GDM1 (cell line): ENCODE measurements at places on chromosomes 3 and 15.

- DNase-seq = no peak
Measured at GRCh38 chr3:58173029-58173668, 37.6 kb downstream of the DNASE1L3 start.

DNA sequence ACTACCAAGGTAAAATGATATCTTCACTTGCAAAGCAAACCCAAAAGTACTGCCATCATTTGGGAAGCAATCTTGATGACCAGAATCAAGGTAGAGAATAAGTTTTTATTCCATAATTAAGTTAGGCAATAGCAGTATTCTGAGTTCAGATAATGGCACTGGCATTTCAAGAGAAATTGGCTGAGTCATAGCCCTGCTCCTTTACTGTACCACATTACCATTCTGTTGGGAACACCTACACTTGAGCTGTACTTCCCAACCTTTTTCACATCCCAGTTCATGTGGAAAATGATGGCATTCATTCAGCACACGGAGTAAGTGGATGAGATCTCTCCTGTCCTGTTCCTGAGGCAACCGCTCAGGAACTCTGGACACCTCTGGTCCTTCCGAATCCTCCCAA, 311.6 kb upstream of the TPRG1 start:
- DNase-seq = no peak

GRCh38 chr15:56950979-56951378, 32.5 kb downstream of the TCF12 start:
- no peak for DNase-seq

- DNase-seq = no peak
Measured at GRCh38 chr3:188581792-188582191, 427.8 kb downstream of the LPP start.

DNA sequence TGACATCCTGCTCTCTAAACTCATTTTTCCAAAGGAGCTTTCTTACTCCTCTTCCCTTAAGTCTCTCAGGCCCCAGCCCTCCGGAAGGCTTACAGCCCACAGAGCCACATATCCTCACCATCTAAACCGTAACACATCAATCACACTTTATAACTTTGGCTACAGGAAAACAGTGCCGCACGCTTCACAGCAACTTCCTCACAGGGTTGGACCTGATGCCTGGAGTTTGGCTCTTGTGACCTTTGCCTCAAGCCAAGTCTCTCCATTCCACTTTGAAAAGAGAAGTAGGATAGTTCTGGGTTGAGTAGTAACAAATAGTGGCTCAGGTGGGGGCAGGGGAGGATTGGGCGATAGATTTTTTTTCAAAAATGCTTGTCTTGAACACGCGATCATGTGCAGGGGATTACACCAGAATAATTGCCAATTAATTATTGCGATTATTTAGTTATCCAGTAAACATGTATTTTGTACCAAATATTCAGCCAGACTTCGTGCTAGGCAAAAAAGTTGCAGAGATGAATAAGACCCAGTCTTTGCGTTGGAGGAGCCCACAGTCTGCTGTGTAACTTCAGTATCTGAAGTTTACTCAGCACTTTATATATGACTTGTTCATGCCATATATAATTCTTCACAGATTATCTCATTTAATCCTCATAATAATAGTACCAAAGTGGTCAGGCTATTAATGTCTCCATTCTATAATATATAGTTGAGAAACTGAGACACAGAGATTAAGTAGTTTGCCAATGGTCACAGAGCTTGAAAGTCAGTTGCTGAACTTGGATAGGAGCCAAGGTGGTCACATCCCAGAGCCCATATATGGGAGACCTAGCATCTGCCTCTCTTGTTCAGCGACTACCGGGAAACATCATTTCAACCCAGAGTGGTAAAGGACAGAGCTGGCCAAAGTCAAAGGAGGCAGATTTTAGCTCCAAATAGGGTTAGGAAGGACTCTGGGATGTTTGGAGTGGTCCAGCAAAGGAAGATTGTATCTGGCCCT, 2.4 kb upstream of the ETV5 start:
- peak; percentile 75 for DNase-seq

DNA sequence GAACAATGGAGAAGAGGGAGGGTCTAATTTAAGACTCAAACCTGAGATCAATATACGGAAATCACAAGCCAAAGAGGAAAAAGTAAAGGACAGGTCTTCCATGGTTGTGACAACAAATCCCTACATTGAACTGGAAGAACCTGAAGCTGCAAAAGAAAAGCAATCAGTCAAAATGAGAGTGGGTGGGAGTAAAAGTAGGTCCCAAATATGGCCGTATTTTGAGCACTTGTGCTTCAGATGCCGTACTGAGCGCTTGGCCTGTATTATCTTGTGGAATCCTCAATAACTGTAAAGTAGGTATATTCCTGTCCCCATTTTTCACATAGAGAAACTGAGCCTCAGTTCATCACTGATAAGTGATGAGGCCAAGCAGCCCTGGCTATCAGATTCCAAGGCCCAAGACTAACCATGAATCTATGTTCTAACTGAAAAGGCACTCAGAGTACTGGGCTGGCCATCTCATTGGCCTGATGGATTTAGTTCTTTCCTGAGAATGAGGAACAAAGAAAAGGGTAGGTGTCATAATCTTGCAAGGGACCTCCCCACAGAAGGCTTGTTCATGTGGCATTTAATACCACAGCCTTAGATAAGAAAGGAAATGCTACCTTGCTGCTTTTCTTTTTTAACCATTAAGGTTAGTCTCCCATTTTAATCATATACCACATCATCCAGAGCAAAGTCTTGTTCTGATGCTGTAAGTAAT, 52.5 kb downstream of the LRRN1 start:
- no peak for DNase-seq

- DNase-seq = no peak
Measured at GRCh38 chr15:92886042-92886537, 14.0 kb upstream of the CHD2 start.

GRCh38 chr3:197003461-197004385, 25.9 kb downstream of the MELTF start:
- DNase-seq = no peak

GRCh38 chr3:3365716-3366115, 186.2 kb upstream of the CRBN start:
- DNase-seq = no peak

DNA sequence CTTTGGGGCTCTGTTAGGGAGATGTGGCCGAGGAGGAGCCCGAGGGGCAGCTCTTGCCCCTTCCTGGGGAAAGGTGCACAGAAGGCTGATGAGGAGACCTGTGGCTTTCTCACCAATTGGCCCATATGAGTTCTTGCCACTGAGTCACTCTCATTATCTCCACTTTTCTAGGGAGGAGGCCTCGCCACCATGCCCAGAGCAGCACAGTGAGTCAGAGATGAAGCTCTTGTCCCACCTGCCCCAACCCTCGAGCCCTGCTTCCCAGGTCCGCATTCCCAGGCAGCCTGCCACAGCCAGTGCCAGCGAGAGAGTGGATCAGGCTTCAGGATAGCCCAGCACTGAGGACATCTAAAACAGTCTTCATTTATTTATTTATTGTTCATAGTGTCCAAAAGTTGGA, 53.5 kb downstream of the AMOTL2 start:
- no peak for DNase-seq

DNA sequence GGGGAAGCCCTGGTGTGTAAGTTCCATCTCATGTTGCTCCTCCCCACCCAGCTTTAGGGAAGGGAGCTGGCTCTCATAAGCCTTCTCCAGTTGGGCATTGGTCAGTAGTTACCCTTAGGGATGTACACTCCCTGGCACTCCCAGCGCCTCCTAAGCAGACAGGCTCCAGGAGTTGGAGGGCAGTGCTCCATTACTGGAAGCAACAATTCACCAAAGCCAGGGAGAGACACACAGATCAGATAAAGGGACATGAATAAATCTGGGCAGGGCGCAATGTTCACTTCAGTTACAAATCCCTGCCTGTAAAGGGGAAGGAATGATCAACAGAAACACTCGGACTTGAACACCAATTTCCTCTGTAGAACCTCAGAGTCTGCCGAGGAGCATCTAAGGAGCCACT, 169.1 kb upstream of the CTNNB1 start:
- DNase-seq = no peak

DNA sequence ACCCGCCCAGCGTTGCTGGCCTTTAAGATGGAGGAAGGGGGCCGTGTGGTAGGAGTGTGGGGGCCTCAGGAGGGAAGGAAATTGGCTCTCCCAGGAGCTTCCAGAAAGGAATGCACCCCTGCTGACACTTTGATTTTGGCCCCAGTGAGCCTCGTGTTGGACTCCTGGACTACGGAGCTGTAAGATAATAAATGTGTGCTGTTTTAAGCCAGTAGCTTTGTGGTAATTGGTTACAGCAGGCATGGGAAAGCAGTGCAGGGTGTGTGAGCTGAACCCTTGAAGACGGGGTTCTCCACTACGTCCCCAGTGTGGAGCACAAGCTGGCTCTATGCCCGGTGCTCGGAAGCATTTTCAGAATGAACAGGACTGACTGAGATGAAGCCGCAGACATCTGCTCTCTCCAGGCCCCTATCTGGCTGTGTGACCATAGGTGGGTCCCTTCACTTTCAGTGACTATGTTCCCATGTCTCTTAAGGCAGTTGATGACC, 22.9 kb upstream of the CGNL1 start:
- no peak for DNase-seq

GRCh38 chr3:45618081-45618509, 23.5 kb downstream of the LIMD1 start:
- no peak for DNase-seq

GRCh38 chr3:197393711-197394110, 95.3 kb upstream of the DLG1 start:
- DNase-seq = no peak

GRCh38 chr3:5606884-5607472, 419.5 kb downstream of the EDEM1 start:
- DNase-seq = no peak

DNA sequence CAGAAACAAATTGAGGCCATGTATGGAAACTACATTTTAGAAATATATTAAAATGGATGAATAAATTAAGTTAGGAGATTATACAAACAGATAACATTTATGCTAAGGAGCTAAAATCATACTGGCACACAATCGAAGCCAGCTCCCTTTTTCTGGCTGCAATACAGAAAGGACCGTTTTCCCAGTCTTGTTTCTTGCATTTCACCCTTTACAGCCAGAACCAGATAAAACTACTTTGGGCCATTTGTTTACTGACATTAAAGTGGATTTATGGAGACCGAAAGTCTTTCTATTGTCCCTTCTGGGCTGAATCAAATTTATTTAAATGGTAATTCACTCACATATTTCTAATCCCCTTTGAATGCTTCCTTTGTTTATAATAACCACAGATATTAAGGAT, 50.1 kb upstream of the CNTN3 start:
- DNase-seq = no peak

DNA sequence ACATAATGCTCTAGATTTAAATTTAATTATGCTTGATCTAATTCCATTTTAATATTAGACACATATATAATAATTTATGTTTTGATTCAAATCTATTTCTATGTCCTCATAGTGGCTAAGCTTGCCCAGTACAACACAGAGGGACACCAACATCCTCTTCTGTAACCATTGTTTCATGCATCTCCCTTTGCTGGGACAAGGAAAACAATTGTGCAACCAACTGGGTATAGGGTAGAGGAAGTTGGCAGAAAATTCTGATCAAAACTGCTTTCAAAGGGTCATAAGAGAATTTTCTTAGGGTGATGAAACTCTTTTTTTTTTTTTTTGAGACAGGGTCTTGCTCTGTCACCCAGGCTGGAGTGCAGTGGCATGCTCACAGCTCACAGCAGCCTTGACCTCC, 121.4 kb upstream of the SGO1 start:
- DNase-seq = no peak

DNA sequence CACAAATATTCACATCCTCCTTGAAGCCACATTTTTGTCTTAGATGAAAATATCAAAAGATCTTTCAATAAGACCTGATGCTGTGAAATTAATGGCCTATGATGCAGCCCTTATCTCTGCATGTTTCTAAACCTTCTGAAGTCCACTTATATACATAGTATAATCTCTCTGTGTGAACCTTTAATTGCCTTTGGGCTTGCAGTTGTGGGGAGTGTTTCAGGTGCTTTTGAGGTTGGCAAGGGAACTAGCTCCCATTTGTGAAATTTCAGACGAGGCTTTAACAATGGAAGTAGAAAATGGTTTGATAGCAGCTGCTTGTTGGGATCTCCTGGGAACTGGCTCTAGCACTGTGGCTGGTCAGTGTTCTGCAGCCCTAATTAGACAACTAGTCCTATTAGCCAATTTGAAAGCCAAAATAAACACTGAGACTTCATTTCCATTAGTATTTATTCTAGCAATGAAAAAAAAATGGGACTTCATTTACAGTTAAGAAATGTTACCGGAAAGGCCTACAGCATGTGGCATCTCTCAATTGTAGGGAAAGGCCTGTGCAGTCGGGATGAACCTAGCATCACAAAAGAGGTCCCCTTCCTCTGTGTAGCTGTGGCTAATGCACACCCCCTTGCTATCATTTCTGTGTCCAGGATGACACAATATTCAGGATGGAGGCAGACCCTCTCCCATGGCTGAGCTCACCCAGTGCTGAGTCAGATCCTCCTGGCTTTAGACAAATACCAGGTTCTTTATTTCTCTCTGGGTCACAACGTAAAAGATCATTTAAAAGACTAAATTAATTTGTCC, 140.7 kb upstream of the TRIM42 start:
- DNase-seq = no peak

GRCh38 chr3:171383206-171384018, 76.8 kb downstream of the TNIK start:
- no peak for DNase-seq

DNA sequence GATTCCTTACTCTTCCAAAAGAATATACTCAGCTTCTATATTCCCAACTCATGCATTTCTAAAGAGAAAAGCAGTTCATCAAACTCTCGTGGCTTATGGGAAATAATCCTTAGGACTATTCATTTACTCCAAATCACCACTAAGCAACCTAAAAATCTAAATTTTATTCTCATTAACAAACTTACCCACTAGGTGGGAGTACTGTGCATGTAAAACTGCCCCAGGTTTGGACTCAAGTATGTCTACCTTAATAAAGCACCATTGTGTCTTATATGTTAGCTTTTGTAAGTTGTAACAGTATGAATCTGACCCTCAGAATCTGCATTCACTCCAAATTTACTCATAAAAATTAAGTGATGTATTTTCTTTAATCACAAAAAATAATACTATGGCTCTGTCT, 25.3 kb downstream of the RAD18 start:
- DNase-seq = no peak

GRCh38 chr15:67825881-67826716, 790 bp downstream of the SKOR1 start:
- DNase-seq = no peak

- DNase-seq = no peak
Measured at GRCh38 chr3:155651489-155652218, 93.2 kb downstream of the PLCH1 start.

GRCh38 chr15:90201944-90202375, 830 bp downstream of the SEMA4B start:
- DNase-seq = no peak
